Psoas muscle (tissue), 8 donors: ENCODE measurements at places on chromosomes 5 and 9. TPM values are rescaled to one million over a fixed set of nuclear protein-coding genes. Genes with fewer than 3 reads are reported as not detected.

Gene SIL1
- total RNA-seq: 52.9 TPM

Gene CRHBP
- 0.27 TPM for total RNA-seq

Gene GALNT12
- not detected for total RNA-seq

Gene CD74
- total RNA-seq: 299 TPM

Gene PRELID1
- total RNA-seq: 53.9 TPM

DNA sequence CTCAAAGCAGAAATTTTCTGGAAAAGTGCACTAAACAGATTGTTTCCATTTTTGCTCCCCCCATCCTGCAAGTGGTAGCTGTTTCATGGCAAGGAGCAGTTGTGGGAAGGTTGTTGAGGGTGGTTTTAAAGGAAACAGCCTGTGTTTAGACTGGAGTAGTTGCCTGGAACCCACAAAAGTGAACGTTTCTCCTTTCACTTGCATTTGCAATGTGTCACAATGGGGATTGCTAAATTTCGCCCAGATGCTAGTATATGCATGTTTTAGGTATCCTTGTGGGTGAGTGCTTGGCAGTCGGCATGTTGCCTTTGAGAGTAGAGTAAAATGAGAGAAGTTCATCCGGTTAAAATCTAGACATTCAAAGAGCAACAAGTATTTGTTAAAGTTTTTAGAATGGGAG is 1099.9 kb upstream of the DMAC1 start:
- H3K27me3 ChIP-seq: no peaks in the 10 kb centered on the region
- no peak for DNase-seq
- H3K36me3 ChIP-seq: no peaks in the 10 kb centered on the region
- no peak overlapping the region for H3K27ac ChIP-seq
- H3K4me3 ChIP-seq: no peak overlapping the region

DNA sequence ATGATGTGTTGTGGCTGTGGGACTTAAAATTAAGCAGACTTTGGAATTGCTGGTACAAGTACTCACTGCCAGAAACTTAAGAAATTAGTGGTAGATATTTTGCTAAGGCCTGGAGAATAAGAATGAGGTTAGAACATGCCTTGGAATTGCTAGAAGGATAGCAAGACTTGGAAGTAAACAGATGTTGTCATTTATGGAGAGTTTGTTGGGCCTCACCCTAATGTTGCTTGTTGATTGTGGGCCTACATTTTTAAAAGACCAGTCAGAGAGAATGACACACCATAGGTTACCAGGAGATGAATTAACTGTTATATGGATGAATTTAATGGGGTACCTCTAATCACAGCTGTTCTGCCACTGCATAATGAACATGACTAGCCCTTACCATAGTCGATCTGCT is 120.1 kb upstream of the GAS1 start:
- H3K27me3 ChIP-seq: no peaks in the 10 kb centered on the region
- no peak overlapping the region for H3K4me3 ChIP-seq
- H3K27ac ChIP-seq: no peak overlapping the region
- no peak for DNase-seq

Gene ABITRAM
- 7.6 TPM for total RNA-seq

DNA sequence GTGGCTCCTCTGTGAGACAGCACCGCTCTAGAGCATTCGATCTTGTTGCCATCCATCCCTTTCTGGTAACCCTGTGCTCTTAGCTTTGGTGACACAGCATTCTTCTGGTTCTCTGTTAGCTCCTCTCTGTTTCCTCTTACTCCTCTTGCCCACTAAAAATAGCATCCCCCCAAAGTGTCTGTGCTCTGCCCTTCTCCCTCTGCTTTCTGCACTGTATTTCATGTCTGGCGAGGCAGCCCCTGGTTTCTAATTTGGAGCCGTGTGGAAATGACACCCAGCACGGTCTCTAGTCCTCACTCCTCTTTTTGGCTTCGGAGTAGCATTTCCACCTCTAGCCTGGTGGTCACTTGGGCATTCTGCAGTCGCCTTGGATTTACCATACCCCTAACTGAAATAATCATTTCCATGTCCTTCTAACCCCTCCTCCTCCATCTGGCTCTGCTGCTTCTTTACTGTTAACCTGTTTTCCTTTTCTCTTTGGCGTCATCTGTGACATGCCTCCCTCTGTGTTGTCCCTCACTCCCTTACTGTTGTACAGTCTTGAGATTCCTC is 23.8 kb downstream of the NPR3 start:
- DNase-seq: no peak
- H3K27me3 ChIP-seq: no peaks in the 10 kb centered on the region
- H3K27ac ChIP-seq: no peak overlapping the region

DNA sequence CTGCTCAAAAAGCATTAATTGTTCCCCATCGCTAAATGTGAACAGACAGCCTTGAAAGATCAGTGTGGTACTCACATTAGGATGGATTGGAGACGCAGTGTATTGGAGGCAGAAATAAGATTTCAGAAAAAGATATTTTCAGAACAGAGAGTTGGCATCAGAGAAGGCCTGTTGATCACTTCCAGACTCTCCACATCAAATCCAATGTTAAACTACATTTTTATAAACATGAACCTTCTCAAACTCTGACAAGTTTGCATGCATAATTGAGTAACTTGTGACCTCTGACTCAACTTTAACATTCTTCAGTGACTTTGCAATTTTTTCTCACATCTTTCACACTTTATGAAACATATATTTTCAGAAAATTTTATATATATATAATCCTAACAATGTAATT is 919.6 kb upstream of the SEMA6A start:
- no peaks in the 10 kb centered on the region for H3K4me1 ChIP-seq
- H3K27ac ChIP-seq: no peak overlapping the region
- no peaks in the 10 kb centered on the region for H3K36me3 ChIP-seq

Gene EDIL3
- 0.15 TPM for total RNA-seq

Gene NREP
- 7.0 TPM for total RNA-seq

- no peaks in the 10 kb centered on the region for H3K36me3 ChIP-seq
- peak overlapping the region; percentile 76 for H3K27ac ChIP-seq
- peak; percentile 38 for DNase-seq
- H3K4me3 ChIP-seq: no peak overlapping the region
- peaks cover 45% of the 10 kb centered on the region for H3K4me1 ChIP-seq
- H3K27me3 ChIP-seq: no peaks in the 10 kb centered on the region
These were observed 94.5 kb downstream of the CFAP90 start for GRCh38 chr5:7756453-7756852.

Gene FAM221B
- total RNA-seq: not detected

Gene PRDM9
- not detected for total RNA-seq

DNA sequence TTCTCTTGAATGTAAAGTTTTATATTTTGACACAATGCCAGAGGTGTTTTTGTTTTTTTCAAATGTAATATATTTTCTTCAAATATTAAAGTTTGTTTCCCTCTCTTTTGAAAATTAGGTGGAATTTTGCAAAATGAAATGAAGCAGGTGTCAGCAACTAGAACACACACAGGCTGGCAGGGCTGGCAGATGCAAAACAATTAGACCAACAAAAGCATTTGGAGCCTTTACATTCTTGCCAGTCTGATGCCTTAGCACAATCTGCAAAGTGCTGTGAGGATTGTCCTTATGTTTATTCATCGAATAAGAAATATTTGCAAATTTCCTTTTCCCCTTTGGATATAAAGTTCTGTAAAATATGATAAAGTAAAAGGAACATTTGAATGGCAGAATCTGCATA is 1063.9 kb downstream of the CDH9 start:
- H3K4me1 ChIP-seq: no peaks in the 10 kb centered on the region
- no peak overlapping the region for H3K4me3 ChIP-seq
- H3K27me3 ChIP-seq: no peaks in the 10 kb centered on the region
- DNase-seq: no peak
- no peak overlapping the region for H3K27ac ChIP-seq
- H3K36me3 ChIP-seq: no peaks in the 10 kb centered on the region

DNA sequence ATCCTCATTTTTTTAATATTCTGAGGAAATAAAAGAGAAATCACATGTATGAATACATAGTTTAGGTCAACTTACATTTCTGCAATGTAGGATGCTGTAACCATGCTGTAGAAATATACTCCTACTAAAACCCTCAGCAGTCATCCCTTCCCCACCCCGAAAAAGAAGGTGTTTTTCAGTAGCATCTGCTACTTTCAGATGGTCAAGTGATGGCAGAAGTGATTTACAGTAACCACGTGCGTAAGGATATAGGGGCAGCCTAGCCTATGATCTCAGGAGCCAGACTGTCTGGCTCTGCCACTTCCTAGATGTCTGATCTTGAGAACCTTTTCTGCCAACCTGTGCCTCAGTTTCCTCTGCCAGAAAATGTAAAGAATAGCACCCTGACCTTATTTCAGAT is 26.0 kb upstream of the SYK start:
- DNase-seq: no peak
- no peaks in the 10 kb centered on the region for H3K27me3 ChIP-seq
- no peaks in the 10 kb centered on the region for H3K4me1 ChIP-seq
- no peaks in the 10 kb centered on the region for H3K36me3 ChIP-seq
- no peak overlapping the region for H3K27ac ChIP-seq
- H3K4me3 ChIP-seq: no peak overlapping the region

DNA sequence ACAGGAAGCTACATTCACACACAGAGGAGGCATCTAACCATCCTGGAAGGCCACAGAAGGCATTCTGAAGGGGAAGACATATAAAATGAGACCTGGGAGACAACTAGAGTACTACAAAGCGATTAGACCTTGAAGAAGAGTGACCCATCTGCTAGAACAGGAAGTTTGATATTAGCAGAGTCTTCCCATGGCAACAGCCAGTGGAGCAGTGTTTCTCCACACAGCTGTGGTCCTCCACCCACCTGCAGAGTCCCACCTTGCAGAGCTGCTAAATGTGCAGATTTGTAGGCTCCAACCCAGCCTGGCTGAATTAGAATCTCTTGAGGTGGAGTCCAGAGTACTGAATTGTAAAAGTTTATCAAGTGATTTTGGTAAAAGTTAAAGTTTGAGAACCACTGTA is 267.0 kb downstream of the CETN3 start:
- no peak overlapping the region for H3K27ac ChIP-seq
- no peak overlapping the region for H3K4me3 ChIP-seq
- H3K36me3 ChIP-seq: no peaks in the 10 kb centered on the region
- no peak for DNase-seq
- H3K4me1 ChIP-seq: no peaks in the 10 kb centered on the region
